ENCODE measurements at places on chromosomes 2 and 18.

GRCh38 chr2:145032791-145033190, 512.9 kb upstream of the ZEB2 start:
- DNase-seq: no peak

- DNase-seq: no peak
Measured at GRCh38 chr2:181575024-181575649, 81.8 kb downstream of the CERKL start.

- DNase-seq: no peak
Measured at GRCh38 chr18:57003342-57003741, 143.5 kb upstream of the BOD1L2 start.

- peak; percentile 62 for DNase-seq
Measured at GRCh38 chr2:64522843-64523428, 1.2 kb upstream of the AFTPH start.

DNA sequence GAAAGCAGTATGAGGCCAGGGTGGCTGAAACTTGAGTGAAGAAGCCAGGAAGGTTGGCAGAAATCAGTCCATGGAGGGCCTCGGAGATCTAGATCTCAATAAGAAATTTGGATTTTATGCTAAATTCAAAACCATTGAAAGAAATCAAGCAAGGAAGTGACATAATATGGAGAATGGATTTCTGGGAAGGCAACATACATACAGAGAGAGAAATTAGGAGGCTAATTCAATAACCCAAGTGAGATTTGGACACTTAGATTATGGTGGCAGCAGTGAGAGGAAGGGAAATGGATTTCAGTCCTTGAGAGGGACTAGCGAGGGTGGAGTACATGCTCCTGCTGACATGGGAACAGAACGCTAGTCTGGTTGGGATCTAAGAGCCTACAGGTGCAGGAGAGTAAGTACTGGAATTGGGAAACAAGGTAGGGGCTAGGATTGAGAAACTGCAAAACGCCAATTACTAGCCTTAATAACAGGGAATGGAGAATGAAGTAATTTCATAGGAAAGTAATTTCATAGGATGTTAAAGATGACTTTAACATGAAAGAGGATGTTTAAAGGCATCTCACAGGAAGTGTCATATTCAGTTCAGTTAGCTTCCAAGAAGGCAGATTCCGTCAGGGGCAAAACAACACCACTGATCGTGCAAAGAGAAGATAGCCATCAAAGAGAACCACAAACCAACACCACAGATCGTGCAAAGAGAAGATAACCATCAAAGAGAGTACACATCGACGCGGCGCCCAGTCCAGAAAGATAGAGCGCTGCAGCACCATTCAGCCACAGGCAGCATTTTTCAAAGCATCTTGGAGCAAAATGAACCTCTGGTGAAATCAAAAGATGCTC, 27.2 kb downstream of the CDKL4 start:
- peak; percentile 46 for DNase-seq

- DNase-seq: no peak
Measured at GRCh38 chr2:47888581-47889280, 17.6 kb downstream of the FBXO11 start.

DNA sequence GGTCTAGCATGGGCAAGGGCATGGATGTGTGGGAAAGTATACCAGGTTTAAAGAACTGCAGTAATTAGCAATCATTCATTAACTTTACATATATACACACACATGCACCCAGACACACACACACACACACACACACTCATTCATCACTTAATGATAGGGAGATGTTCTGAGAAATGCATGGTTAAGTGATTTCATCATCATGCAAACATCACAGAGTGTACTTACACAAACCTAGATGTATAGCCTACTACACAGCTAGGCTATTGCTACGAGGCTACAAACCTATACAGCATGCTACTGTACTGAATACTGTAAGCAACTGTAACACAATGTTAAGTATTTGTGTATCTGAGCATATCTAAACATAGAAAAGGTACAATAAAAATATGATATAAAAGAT, 83.6 kb downstream of the COLEC12 start:
- no peak for DNase-seq

Measured in stimulated activated CD4-positive, alpha-beta T cell treated with anti-CD3 and anti-CD28 coated beads, Interleukin-4, amount 100 ng/mL, for 1 hour (primary cell).